ENCODE measurements at places on chromosomes 2 and 18.

DNA sequence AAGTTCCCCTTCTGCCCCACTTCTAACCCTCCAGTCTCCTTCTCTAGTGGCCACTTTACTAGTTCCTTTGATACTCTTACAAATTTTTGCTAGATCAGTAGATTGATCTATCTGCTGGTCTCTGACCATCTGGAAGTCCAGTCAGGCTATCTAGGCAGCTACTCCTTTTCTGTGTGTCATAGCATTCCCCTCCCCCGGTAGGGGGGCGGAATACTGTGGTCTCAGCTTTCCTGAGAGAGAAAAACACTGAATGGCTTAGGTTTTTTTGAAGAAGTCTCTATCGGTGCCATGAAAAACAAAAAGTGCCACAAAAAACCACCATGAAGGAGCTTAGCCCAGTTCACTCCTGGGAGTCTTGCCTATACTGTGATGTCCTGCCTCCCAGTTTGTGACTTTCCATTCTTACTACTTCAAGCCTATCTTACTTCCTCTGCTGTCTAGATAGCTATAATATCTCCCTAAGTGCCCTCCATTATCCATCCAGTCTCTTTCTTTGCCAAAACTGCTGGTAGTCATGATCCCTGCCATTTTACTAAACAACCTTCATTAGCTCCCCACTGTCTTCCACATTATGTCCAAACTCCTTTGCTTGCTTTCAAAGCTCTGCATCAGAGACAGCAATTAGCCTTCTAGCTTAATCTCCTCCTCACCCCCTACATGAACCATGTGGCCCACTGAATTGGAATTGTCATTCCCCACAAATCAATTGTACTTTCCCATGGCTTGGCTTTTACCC, 29.9 kb downstream of the TPGS2 start:
- no peak for DNase-seq

DNA sequence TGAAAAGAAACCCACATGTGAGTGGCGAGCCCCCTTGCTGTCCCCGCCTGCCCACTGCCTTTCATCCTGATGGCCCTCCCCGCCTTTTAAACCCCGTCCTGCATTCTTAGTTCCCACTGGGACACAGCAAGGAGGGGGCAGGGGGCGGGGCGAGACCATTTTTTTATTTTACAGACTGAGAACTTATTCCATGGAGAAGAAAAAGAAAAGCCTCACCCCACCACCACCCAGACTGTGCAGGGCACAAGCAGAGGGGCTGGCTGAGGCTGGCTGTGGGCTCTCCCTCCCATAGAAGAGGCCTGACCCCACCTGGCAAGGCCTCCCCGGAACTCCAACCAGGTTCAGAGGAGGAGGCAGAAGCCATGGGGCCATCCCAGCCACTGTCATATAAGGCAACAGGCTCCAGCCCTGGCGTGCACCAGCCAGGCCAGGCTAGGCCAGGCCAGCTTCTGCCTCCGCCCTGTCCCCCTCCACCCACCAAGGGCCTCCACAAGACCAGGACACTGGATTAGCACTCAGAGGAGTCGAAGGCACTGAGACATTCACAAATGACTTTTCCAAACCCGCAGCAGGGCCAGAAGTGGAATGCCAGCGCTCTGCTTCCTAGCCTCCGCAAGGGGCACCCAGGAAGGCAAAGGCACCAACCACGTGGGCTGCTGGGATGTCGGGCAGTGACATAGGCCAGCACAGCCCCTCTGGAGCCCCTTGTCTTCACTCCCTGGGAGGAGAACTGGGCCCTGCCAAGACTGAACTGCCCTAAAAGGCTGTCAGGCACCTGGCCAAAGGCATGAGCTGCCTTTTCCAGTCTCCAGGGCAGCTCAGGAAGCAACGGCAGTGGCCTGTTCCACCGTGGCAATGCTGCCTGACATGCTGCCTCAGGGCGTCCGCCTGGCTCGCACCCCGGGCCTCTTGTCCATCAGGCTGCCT, 37.5 kb upstream of the SEMA4C start:
- DNase-seq: no peak

DNA sequence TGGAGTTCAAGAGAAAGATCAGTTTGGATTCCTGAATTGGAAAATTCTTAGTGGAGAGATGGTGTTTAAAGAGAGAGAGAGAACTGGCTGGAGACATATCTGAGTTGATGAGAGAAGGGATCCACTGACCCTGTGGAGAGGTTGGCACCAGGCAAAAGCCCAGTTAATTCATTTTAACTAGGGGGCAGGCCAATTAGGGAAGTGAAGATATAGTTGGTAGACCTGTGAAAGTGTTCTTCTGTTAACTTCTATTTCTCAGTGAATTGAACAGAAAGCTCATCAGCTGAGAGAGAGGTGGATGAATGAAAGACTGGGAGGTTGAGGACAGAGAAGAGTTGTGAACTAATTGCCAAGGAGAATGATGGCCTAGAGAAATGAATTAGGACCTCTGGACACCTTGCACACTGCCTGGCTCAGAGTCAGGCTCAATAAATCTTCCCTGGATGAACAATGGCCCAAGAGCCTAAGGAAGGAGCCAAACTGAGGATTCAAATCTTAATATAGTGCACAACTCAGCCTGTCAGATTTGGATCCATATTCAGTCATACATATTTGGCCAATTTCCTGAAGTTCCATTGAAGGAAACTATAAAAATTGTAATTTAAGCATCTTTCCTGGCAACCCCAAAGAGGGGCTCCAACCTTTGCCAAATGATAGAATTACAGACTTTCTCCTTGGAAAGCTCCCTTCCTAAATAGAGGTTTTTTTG, 82.2 kb upstream of the RMDN2 start:
- DNase-seq: no peak

DNA sequence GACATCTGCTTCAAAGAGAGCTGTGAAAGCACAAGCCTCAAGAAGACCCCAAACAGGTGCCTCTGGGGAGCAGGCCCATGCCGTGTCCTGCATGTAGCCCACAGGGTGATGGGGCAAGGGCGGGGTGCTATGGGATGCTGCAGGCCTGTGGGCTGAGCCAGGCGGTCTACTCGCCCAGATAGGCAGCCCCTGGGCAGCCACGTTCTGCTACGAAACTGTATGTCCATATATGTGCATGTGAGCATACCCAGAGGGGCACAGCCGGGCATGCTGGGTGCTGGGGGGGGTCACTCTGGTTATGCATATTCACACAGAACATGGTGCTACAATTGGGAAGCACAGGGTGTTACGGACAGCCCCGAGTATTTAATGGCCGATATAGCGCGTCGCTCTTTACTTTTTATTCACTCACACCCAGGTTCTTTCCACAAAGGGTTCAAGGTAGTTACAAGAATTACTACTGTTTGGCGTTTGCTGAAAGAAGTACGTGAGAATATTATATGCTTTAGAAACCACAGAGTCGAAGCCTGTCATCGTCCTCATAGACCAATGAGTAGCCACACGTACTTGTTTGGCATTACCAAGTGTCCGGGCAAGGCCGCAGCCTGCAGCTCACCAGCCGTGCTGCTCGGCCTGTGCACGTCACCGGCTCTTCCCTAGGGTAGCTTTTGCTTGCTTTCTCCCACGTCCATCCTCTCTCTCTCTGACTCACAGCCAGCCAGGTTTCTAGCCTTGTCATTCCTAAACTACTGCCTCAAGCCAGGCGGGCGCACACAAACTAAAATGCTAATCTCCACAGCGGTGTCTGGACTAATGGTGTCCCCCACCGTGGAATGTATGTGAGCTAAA, 14.4 kb downstream of the MTERF4 start:
- DNase-seq: no peak

DNA sequence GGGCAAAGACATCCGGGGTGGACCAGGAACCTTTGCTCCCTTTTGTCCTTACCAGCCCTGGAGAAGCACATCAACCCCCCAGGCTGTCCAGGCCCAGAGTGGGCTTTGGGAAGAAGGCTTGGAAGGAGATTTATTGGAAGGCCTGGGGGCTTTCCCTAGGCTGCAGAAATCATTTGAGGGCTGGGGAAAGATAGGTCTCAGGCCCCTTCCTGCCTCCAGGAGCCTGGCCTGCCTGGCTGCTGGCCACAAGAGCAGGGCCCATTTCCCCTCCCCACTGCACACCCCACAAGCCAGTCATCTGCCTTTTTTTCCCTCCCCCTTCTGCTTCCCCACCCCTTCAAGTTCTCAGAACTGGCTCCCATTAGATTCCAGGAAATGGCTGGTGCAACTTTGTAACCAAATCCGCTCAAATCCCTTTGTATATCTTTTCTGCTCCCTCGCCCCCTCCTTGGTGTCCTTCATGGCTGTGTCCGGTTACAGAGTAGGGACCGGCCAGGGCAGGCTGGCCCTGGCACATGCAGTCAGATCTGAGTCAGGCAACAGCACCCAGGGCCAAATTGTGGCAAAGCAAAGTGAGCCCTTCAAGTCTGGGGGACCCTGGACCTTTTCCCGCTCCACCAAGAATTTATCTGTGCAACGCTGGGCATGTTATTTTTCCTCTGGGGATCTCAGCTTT, 20.8 kb upstream of the TNP1 start:
- no peak for DNase-seq

DNA sequence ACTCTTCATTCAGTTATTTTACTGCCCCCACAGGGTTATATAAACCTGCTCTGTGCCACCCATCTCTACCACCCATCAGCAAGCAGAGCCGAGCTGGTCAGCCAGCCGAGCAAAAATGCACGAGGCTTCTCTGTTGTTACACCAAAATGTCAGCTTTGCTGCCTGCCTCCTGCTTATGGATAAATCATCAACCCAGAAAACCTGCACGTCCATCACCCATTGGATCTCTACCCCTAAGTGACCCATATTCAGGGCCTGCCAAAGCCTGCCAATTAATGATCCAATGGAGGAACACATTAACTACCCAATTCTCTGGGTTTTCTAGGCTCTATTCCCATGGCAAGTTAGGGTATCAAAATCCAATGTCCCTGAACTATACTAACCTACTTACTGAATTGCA, 365.5 kb upstream of the ACVR2A start:
- no peak for DNase-seq

DNA sequence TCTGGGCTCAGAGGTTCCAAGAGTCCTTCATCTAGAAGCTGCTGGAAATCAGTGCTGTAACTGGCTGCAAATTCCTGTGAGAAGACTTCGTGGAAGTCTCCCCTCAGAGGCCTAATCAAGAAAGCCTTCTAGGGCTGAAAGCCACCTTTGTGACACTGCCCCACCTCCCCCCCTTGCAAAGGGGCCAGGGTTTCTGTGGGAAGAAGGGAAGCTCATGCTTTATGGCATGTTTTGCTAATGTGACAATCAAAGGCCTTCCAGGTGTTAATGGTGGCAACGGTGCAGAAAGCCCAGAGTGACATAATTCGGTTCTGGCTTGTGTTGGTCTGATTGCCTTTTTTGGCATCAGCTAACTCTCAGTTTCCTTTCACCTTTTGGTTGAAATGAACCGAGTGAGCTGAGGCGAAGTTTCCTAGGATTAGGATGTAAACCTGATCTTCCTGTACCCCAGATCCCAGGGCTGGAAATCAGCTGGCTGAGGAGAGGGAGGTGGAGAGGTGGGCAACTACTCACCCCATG, 126.9 kb upstream of the TRIB2 start:
- no peak for DNase-seq

DNA sequence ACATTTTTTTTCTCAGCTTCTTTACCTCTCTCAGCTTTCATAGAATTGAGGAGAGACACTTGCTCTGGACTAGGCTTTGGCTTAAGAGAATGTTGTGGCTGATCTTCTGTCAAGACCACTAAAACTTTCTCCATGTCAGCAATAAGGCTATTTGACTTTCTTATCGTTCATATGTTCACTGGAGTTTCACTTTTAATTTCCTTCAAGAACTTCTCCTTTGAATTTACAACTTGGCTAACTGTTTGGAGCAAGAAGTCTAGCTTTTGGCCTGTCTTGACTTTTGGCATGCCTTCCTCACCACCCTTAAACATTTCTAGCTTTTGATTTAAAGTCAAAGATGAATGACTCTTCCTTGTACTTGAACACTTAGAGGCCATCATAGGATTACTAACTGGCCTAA, 104.4 kb upstream of the SLC39A10 start:
- no peak for DNase-seq

GRCh38 chr2:236689393-236689700, 119.7 kb downstream of the ACKR3 start:
- no peak for DNase-seq

- no peak for DNase-seq
These were observed 22.3 kb upstream of the LPIN1 start for GRCh38 chr2:11724151-11724550.

GRCh38 chr2:163735685-163736432, at the start of gene FIGN:
Gene FIGN (minus strand): TSS chr2:163736008. CDS start chr2:163734927, 1,081 bp downstream.
- DNase-seq: no peak

DNA sequence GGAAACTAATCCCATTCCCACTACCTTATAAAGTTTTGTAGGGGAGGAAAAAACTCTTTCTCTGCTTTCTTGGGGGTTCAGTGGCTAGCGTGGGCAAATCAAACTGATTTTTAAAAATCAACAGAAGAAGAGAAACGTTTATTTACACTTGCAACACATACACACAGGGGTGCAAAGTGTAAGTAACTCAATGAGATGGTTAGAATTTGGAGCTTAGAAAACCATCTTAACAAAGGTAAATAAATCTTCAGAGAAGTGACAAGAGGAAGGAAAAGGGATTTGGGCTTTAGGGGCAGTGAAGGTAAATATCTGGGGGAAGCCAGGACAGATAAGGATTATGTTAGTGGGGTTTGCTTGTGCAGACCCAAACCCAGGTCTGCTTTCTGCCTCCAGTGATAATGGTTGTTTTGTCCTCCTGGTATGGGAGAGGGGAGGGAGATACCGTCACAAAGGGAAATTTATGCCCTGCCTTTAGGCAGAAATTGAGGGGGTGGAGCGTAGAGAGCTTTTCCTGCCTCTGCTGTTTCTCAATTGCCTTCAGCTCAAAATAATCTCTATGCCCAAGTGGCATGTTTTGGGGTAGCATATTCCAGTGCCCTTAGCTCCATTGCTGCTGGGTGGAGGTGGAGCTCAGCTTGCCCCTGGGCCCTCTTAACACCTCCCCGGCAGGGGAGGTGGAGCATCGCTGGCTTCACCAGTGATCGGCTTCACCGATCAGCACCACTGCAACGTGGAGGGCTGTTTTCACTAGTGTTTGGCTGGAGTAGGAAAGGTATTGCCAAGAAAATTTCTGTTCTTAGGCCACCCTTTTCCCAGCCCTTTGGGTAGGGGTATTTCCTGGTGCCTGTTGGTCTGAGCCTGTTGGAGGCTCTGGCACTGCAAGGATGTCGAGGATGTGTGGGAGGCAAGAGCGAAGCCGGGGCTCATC, 92.2 kb downstream of the TEX51 start:
- DNase-seq: no peak

- no peak for DNase-seq
These were observed 114.6 kb upstream of the NCKAP5 start for GRCh38 chr2:133682906-133683305.

- no peak for DNase-seq
These were observed 301.6 kb downstream of the SLC8A1 start for GRCh38 chr2:40150266-40150665.

- DNase-seq: no peak
These were observed 155.8 kb upstream of the WDSUB1 start for GRCh38 chr2:159442159-159442852.

DNA sequence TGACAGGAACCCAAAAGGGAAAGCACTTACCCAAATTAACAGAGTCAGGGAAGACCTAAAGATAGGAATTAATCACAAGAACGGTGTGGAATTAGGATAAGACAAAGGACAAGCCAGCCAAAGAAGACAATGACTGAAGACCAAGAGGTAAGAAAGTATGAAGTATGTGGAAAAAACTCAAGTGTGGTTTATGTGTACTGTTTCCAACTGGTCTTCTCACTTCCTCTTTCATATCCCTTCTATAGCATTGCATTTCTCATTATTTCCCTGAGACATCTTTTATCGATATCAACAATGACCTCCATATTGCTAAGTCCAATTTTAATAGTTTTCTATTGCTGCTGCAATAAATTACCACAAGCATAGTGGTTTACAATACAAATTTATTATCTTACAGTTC, 313.5 kb upstream of the SLC39A10 start:
- no peak for DNase-seq

All from CD4-positive, alpha-beta T cell treated with Interleukin-6 for 4 hours (primary cell).